T-cell (primary cell): ENCODE measurements at places on chromosomes 13 and 19. TPM values are rescaled to one million over a fixed set of nuclear protein-coding genes. Genes with fewer than 3 reads are reported as not detected.
A peak's percentile ranks its signal among the peaks of the same experiment; 100 is the strongest.

DNA sequence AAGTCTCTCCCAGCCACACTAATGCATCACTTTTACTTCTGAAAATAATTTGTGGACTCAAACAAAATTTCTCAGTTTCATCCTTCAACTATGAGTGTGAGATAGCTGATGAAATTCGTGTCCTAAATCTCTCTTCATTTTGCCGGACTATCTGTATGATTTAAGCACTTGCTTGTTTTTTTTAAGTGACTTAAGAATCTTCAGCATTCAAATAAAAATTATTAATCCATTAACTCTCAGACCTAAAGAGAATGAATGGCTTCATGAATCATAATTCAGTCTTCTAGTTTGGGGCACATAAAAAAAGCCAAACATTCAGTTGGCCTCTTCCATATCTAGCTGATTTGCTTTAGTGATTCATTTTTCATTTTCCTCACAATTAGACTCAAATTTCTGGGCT is 579.5 kb downstream of the DCT start:
- DNase-seq: no peak

Gene CDC42EP5
- not detected for total RNA-seq

- no peak for DNase-seq
These were observed 19.3 kb upstream of the RAB20 start for GRCh38 chr13:110580800-110581199.

Gene KLK10
- not detected for total RNA-seq

- DNase-seq: no peak
These were observed 3.5 kb upstream of the CD320 start for GRCh38 chr19:8311461-8312260.

DNA sequence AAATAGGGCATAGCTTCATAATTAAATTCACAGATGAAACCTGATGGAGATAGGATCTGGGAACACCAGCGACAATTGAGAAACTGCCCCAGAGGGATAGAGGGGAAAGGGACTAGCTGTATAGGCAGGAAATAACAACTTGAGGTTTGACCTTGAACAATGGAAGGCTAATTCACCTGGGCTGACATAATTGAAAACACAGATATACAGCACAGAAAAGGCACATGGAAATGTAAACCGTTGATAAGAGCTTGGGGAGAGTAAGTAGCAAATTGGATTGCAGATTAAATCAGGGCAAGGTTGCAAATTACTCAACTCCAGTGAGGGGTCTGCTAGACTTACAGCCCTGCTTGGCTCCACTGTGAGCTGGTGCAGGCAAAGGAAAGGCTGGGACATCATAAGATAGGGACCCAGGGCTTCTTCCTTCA is 246.7 kb downstream of the DLEU7 start:
- DNase-seq: no peak

DNA sequence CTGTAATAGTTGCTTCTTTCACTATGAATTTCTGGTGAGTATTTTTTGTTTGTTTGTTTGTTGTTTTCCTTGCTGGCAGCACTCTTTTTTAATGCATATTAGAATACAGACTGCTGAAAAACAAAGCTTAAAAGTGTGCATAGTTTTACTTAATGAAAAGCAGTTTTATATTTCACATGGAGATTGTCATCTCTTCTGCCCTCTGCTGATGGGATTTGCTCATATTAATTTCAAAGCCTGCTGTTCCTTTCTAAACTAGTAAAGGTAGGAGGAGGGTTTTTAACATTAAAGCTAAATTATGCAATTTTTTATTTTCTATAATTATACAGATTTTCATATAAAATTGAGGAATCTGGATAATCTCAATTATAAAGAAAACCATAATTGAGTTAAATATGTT is 692.6 kb upstream of the SLITRK1 start:
- DNase-seq: no peak

Gene KRTDAP
- total RNA-seq: not detected

Gene SLC5A5
- total RNA-seq: 3.5 TPM

DNA sequence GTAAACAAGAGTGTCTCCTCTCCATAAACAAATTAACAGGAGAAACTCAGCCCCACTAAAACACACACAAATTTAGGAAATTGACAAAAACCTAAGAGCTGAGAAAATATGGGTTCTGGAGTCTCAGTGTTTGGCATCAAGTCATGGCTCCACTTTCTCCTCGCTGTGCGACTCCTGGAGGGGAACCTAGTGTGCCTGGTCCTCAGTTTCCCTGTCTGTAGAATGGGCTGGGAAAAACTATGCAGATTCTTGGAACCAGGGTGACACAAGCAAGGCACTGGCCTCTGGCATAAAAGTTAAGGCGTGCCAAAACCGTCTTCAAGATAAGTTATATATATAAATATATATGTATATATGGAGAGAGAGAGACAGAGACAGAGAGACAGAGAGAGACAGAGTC is 83.9 kb downstream of the INSR start:
- no peak for DNase-seq

Gene CCL25
- total RNA-seq: not detected

Gene ACER1
- total RNA-seq: 0.16 TPM

Gene PSG2
- total RNA-seq: not detected

GRCh38 chr19:2046046-2046907 is 4.8 kb downstream of the MKNK2 start:
- no peak for DNase-seq

Gene MATK
- 17.9 TPM for total RNA-seq

DNA sequence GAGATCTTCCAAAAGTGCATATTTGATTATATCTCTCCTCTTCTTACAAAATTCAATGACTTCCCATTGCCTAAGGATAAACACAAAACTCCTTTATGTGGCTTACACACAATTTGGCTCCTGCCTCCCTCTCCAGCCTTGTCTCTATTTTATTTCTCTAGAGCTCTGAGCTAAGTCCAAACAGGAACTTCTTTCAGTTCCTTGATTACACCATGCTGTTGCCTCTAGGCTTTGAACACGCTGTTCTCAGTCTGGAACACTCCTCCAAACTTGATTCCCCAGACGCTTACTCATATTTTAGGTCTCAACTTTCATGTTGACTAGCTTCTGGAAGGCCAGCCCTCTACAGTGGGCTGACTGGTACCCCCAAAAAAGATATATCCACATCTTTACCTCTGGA is 258.5 kb downstream of the COG6 start:
- DNase-seq: no peak

Gene UBE2L5
- not detected for total RNA-seq

DNA sequence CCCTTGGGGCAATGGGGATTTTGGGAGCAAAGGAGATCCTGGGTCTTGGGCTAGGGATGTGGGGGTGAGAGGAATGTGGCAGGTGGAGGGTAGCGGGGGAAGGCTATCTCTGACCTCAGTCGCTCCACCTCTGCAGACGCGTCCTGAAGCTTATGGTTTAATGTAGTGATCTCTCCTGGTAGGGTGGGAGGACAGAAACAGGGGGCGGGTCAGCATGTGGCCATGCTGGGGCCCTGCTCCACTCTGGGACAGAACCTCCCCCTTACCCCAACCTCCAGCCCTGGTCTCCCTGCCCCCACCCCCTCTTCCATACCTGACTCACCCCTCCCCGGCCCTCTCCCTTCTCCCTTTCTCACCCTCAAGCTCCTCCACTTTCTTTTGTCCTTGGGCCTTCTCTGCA is 1.4 kb downstream of the BST2 start:
- no peak for DNase-seq

DNA sequence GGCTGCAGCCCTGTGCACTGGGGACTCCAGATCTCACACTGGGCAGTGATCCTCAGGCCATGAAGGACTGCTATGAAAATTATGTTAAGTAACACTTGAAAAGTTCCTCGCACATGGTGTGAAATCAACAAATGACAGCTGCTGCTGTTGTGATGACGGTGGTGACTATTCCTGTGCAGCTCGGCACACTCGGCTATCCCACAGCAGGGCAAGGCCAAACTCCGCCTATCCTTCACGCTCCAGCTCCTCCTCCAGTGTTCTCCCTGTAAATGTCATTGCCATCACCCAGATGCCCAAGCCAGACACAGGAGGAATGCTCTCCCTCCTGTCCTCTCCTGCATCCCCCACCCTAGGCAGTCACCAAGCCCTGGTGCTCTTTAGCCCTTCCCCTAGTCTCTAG is 31.3 kb downstream of the GRIK5 start:
- DNase-seq: no peak

DNA sequence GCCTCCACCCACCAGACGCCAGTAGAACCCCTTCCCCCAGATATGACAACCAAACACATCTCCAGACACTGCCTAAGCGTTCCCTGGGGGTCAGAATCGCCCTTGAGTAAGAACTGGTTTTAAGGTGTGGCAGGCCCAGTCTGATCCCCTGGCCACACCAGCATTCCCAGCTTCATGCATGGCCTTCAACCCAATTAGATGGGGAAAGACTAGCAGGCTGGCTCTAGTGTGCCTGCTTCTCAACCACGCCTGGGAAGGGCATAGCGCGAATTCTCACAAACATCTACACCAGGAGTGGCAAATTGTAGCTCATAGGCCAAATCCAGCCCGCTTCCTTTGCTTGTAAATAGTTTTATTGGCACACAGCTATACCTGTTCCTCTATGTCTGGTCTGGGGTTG is 13.6 kb downstream of the HAUS8 start:
- no peak for DNase-seq

DNA sequence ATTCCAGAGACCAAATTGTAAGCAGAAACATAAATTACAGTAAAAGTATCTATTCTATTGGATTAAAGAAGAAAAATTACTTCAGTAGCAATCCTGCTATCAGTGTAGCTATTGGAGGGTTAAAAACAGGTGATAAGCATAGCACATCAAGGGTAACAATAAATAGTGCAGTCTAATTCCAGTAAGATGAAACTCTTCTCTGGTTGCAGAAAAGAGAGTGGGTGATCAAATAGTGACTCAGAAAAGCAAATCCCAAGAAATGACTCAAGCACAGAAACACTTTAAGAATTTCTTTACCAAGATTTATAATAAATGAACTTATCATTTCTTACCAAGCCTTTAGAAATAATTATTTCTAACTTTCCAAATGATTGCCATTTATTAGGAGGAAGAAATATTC is 135.7 kb downstream of the LMO7 start:
- DNase-seq: no peak

DNA sequence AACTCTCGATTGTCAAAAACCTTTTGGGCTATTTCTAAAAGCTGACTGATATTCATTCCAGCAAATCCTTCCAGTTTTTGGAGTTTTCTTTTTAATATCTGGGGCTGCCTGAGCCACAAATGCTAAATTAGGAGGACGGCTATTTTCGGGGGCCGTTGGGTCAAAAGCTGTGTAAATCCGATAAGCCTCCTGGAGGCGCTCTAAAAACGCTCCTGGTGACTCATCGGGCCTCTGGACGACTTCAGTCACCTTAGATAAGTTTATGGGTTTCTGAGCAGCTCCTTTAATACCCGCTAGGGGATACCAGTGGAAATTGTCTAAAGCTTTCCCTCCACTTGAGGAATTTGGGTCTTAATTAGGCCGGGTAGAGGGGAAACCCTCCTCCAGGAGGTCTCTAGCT is 66.4 kb downstream of the ZNF730 start:
- no peak for DNase-seq

DNA sequence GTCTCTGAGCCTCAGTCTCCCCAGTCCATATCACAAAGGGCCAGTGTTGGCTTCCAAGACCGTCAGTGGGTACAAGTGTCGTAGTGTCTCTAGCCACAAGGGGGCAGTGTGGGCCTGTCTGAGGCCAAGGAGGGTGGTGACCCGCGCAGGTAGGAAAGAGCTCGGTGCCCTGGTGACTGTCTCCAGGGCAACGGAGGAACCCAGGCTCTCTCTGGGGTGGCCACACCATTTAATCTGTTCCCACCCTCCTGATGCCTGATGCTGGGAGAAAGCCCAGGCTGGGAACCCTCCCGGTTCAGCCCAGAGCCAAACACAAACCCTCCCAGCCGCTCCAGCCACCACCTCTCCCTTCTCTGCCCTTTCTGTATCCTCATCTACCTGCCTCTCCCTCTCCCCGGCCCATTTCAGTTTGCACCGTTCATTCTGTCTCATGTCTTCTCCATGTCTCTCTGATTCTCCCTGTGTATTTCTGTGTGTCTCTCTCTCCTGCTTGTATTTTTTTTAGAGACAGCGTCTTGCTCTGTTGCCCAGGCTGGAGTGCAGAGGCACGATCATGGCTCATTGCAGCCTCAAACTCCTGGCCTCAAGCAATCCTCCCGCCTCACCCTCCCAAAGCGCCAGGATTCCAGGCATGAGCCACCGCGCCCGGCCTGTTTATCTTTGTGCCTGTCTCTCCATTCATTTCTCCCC is 17.5 kb upstream of the MEIS3 start:
- peak; percentile 53 for DNase-seq

DNA sequence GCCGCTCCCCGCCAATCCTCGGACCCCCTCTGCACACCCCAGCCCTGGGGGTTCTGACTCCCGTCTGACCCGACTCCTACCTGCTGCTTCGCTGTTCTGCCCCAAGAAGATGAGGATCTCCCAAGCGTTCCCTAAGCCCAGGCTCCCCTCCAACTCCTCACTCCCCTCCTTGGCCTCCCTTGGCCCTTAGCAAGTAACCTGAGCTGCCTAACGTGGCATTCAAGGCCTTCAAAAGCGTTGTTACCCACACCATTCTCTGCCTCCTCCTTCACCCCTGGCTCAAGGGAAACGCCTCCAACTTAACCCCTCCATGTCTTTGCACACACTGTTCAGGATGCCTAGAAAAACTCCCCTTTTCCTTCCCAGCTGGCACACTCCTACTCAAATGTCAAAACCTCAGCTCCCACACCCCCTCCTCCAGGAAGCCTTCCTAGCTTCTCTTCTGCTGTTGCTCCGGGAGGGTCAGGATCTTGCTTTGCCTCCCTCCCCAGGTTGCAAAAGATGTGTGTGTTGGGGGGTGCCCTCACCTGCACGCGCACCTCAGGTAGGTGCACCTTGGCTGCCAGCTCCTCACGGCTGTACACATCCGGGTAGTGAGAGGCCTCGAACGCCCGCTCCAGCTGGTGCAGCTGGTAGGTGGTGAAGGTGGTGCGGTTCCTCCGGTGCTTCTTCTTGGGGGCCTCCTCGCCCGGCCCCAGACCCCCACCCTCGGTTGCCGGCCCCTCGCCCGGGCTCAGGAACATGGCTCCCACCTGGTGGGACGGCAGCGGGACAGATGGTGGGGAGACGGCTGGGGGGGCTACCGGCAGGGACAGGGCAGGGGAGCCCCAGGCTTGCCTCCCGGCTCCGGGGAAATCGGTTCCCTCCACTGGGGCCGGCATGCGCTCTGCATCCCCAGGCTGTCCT is 775 bp downstream of the RAX2 start:
- DNase-seq: no peak

DNA sequence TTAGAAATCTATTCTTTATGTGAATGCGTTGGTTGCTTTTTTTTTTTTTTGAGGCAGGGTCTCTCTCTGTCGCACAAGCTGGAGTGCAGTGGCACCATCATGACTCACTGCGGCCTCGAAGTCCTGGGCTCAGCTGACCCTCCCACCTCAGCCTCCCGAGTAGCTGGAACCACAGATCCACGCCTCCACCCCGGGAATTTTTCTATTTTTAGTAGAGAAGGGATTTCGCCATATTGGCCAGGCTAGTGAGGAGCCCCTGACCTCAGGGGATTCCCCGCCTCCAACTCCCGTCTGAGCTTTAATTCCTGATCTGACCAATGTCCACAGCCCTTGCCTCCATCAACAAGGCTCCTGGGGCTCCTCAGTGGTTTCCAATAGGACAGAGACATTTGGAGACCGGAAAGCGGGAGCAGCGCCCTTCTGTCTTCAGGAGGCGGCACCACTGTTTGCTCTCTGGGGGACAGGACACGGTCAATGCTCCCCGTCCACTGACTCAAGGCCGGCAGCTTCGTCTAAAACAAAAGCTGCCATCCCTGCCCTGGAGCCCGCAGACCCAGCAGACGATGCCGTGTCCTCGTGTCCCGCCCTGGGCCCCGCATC is 503 bp downstream of the TUBA3C start:
- DNase-seq: no peak

GRCh38 chr13:102935896-102936321 is 90.1 kb downstream of the ERCC5 start:
- no peak for DNase-seq

Gene CEACAM20
- total RNA-seq: not detected

GRCh38 chr13:40503966-40504591 is 162.4 kb downstream of the FOXO1 start:
- no peak for DNase-seq
